ENCODE measurements at places on chromosomes 2 and 18. TPM values are rescaled to one million over a fixed set of nuclear protein-coding genes. Genes with fewer than 3 reads are reported as not detected.

GRCh38 chr2:221500501-221501209 lies 71.4 kb downstream of the EPHA4 start:
- DNase-seq: no peak

GRCh38 chr2:189511210-189511959 lies 69.2 kb downstream of the SLC40A1 start:
- no peak for DNase-seq

Gene THSD7B
- total RNA-seq: 5.1 TPM

DNA sequence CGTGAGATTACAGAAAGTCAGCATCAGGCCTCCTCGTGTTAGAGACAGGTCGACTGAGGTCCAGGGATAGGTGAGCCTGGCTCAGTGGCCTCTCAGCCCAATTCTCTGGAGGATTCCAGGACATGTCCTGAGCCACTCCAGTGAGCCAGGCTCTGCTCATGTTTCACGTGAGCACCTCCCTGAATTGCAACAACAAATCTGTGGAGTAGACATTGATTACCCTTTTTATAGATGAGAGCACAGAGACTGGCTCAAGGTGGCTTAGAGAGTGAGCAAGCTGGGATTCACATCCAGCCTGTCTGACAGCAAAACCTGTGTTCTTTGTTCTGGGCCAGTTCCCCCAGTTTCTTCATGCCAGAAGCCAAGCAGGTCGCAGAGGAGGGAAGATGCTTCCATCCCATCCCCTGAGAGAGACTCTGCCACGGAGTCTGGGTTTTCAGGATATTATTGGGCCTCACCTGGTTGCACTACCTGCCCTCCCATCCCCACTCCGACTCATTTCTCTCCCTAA lies 46.4 kb downstream of the HS1BP3 start:
- peak; percentile 39 for DNase-seq

DNA sequence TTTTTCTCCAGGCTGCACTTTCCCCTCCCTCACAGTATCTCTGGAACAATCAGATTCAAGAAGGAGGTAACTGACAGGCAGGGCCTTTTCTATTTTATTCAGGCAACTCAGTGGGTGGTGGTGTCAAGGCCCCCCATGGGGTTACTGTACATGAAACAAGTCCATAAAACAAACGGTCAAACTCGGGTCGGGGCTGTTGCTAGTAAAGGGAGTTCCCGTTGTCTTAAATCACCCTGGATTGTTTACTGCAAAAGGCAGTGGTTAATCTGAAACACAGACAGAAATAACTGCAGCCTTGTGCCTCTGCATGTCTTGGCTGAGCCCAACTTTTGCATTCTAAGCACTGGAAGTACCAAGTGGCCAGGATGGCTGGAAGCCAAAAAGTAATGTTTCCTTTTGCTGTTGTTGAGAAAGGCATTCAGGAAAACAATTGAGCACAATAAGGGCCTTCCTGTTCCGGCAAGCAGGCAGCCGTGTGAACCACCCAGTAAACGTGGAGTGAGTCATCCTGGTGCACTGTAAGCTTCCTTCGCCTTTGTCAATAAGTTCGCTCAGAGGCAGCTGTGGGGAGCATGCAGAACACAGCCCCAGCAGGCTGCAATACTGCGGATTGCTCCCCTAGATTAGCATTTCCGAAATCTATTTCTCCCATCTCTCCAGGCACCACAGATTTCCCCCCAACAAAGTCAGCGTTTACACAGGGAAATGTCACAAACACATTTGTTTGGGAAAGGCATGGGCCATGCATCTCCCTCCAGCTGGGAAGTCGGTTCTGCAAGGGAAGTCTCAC lies 149.6 kb downstream of the IRS1 start:
- DNase-seq: peak; percentile 78

Gene GAREM2
- total RNA-seq: 7.7 TPM

DNA sequence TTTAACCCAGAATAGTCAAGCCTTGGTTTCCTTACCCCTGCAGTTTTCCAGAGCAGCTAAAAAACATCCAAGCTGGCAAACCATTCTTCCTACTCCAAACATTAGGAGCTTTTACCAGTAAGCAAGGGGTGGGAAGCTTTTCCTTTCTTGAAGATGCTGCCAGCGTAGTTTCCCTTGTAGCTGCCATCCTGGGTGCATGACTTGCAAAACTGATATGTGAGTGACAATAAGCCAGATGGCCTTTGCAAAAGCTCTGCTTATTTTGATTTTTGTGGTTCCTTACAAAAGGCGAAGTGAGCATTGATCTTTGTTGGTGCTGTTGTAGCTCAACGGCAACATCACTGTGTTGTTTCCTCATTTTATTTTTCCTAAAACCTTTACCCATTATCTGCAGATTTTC lies 138.8 kb downstream of the WDSUB1 start:
- no peak for DNase-seq

Gene ZC3H15
- 51.7 TPM for total RNA-seq

- DNase-seq: no peak
These were observed 64.3 kb upstream of the EPAS1 start for GRCh38 chr2:46232860-46233259.

GRCh38 chr2:46275995-46276394 lies 21.2 kb upstream of the EPAS1 start:
- DNase-seq: peak; percentile 91

DNA sequence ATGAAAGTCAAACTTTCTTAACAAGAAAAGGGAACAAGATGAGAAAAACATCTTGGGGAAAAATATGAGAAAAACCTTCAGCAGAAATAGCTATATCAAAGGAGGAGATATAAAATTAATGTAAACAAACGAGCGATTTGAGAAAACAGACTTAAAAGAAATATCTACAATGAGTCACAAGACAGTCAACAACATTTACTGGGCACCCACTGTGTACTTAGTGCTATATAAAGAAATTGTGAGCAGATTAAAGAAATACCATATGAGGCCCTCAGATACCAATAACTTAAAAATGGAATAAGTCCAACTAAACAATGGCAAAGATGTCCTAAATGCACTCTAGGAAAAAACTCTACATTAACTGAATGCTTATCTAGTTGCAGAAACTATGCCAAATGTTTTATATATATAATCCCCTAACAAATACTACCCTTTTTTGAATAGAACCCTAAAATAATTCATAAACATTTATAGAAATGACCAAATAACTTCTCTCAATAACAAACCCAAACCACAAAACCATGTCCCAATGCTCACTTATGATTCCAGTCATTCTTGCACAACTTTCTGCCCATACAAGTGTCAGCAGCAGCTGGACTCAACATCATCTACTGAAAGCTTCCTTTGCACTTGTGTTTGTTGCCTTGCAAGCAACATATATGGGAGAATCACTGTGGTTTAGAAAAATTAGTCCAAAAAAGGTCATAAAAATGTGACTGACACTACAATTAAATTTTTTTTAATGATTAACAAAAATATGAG lies 83.5 kb downstream of the COBLL1 start:
- no peak for DNase-seq

- DNase-seq: no peak
These were observed 68.7 kb downstream of the RHOB start for GRCh38 chr2:20515290-20516220.

DNA sequence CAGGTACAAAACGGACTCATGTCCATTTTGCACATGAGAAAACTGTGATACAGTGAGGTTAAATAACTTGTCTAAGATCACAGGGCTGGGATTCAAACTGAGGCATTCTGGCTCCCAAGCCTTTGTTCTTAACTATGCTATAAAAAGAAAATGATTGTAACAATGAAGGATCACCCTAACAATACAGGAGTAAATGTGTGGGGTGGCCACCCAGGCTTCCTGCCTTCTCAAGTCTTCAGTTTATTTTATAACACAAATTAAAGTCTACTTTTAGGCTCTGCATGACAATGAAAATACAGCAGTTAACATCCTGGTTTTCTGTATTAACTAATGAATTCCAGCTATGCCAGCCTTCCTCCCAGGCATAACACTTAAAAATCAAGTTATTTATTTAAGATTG lies 7.6 kb downstream of the WDFY1 start:
- no peak for DNase-seq

DNA sequence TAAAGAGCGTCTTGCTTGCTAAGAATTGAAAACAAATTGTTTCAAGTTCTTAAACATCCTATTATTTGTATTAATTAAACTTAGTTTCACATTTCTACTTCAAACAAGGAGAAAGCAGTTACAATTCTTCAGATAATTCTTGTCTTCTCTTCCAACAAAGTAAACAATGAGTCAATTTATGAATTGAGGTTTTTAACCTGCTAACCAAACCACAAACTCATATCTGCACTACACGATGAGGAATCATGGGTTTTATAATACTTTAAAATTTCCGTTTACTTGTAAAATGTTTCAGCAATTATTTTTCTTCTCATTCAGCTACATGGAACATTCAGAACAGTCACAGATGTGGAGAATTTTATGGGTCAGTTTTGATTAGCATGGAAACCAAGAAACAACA lies 114.2 kb downstream of the SPIRE1 start:
- DNase-seq: no peak

GRCh38 chr2:40466332-40466906 lies 14.5 kb upstream of the SLC8A1 start:
- DNase-seq: no peak

DNA sequence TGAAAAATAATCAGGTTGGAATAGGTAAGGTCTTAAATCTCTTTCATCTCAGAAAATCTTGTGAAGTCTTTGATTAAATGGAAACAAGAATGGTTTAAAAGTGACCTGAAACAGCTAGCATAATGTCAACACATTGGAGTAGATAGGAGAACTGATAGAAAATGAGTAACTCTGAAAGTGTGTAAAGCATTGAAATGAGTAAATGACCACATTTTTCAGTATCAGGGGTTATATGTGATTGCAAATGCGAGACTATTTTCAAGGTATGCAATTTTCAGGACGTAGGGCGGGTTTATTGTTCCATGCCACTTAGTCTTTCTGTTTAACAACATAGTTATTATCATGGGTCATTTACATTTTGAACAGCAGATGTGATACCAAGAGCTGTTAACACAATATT lies 1383.2 kb downstream of the LRP1B start:
- no peak for DNase-seq

GRCh38 chr2:69762513-69763494 lies 20.9 kb downstream of the ANXA4 start:
- DNase-seq: no peak

DNA sequence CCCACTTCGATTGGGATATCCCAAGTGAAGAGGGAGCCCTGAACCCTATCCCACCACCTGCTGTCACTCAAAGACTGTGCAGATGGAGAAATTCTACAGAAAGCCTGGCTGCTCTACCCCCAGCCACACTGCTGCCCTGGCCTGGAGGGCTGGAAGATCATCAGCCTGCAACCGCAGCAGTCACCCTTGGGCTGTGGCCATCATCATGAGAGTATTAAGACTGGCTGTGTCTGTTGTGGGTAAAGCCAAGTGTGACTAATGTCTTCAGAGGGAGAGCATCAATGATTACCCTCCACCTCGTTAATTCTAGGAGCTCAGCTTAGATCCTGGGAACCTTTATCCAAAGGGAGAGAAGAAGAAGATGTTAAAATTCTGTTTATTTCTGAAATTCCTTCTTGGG lies 221.5 kb downstream of the TFCP2L1 start:
- no peak for DNase-seq

Gene CD8A
- total RNA-seq: 2.9 TPM

DNA sequence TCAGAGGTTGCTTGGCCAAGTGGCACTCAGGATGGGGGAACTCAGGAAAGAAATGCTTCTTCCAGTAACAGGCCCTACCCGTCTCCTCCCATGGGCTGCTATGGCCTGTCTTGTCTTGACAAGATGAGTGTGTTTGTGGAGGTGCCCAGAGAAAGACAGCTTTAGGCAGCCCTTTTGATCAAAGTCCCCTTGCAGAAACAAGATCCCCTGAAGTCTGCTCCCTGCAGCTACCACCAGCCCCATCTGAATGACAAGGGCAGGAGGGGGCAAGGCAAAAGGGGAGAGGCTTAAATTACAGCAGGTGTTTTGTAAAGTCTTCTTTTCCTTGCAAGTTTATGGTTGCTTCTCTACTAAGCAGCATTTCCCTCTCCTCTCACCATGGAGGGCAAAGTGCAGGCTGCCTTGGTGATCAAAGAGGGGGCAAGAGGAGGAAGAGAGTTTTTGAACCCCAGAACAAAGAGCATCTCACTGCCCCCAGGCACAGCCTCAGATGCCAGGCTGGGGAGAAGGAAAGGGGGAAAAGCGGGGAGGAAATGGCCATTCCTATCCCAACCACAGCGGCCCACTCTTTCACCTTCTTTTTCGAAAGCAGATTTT lies 6.7 kb downstream of the EVA1A start:
- no peak for DNase-seq

GRCh38 chr2:231212329-231212845 lies 14.0 kb downstream of the ARMC9 start:
- DNase-seq: no peak
